AG10803 (cell line): ENCODE measurements at places on chromosomes 4 and X.
A peak's percentile ranks its signal among the peaks of the same experiment; 100 is the strongest.

- no peak for DNase-seq
Measured at GRCh38 chr4:158949099-158949498, 153.8 kb upstream of the RAPGEF2 start.

DNA sequence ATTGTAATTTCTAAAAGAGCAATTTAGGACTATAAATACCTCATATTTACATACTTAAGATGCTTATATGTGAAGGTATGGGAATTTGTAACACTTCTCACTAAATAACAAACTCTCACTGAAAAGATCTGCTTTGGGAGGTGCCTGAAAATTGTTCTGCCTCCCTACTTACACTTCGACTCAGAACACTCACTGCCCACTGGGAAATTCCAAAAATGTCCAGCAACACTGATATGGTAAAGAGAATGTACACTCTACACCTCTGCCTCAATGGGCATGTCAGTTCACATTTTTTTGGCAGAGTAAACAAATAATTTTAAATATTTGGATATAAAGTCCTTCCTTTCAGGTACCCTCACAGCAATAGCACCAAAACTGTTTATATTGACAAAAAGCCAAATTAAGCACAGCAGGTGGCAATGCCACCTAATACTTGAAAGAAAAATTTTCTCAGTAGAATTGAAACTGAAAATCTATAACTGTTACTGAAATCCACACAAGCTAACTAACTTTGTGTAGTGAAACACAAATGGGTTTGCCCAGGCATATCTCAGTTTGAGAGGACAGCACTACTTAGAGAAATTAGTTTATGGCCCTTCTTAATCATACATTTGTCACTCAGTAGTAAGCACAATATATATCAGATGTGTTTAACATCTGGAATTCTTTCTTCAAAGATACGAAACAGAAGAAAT lies 67.1 kb downstream of the PRDM5 start:
- DNase-seq = no peak

- no peak for DNase-seq
Measured at GRCh38 chrX:39817754-39818470, 279.8 kb downstream of the BCOR start.

DNA sequence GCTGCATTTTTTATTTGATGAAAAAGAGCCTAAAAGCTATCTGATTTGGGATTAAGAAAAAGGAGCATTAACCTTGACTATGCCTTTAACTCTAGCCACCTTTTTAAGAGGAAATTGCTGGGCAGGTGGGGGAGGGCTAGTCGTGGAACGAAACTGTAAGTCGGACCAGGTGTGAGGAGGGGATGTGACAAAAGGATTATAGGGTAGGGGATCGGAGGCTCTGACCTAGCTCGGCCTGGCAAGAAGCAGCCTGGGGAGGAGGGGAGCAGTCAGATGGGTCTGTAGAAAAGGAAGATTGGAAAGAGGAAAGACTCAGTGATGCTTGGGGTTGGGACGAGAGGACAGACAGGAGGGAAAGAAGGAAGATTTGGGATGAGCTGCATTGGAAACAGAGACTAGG lies 21.1 kb upstream of the SPCS3 start:
- no peak for DNase-seq

DNA sequence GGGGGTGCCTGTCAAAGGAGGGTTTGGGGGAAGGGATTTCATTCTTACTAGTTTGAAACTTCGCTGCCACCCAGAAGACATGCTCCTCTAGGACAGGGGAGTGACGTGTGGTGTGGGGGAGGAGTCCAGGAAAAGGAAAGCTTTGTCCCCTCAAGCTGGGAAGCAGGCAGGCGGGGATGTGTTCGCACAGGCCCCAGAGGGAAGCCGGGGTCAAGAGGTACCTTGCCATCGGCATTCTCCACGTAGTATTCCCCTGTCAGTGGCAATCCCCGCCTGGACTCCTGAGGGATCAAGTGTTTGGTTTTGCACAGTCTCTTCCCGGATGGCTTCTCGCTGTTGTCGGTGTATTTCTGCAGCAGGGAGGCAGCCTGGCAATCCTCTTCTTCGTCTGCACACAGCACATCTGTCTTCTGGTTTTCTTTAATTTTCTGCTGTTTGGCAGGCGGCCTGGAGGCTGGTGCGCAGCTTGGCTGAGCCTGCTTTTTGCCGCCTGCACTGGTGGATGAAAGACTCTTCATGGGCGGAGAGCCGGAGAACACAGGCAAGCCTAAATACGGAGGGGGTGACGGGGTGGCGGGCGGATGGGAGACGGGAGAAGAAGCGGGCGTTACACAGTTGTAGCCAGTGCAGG lies 35.1 kb downstream of the BCOR start:
- no peak for DNase-seq

- DNase-seq = peak; percentile 74
Measured at GRCh38 chr4:145614233-145614610, 5.0 kb upstream of the MMAA start.

DNA sequence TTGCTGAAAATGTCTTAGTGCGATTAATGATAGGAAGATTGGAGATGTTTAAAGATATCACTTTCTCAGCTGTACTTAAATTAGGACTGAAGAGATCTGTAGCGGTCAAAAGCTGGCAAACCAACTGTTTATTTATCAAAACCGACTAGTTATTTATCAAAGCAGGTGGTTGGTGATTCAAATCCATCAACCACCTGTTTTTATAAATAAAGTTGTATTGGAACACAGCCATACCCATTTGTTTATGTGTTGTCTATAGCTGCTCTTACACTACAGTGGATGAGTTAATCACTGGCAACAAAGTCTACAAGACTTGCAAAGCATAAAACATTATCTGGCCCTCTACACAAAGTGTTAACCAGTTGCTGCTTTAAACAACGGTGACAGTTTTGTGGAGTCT lies 76.8 kb downstream of the IL15 start:
- no peak for DNase-seq

DNA sequence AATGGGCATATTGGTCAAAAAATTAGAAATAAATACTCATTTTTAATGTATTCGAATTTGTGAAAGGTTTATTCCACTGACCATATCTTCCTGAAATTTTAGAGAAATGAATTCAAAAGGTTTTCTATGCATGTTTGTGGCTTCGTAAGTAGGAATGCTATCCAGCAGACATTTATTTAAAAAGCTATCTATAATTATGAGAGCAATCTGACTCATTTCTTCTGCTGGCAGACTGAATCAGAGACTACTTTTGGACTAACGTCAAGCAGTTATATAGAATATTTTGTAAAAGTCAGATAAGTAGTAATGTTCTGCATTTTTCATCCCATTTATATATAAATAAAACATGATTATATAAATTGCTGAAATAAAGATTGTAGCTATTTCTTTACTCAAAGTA lies 125.0 kb downstream of the SPCS3 start:
- DNase-seq = peak; percentile 72

DNA sequence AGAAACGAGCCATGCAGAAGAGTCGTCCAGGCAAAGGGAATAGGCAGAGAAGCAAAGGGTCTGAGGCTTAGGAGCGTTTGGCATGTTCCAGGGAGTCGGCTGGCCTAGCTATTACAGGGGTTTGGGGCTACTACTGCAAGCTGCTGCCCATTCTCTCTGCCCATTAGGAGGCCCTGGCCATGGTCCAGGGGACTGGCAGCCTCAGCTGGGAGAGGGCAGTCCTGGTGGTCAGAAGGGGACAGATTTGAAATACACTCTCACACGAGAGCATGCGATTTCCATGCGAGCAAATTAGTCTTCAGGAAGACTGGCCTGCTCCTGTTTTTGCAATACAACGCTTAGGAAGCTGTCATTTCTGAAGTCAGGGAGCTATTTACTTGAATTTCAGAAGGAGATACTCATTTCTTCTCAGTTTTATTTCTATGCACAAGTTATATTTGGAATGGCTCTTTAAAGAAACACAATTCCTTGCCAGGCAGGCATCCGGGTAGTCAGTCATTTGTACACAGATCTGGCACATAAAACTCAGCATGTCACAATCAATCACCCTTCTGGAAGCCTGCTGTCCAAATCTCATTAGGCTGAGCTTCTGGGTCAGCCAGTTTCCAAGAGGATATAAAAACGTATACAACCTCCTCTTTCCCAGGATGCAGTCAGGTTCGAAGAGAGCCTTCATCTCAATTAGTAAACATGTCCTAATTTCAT lies 27.0 kb downstream of the PROM1 start:
- no peak for DNase-seq

- DNase-seq = no peak
Measured at GRCh38 chrX:15714529-15714928, 23.5 kb upstream of the CA5B start.

- DNase-seq = no peak
Measured at GRCh38 chr4:85805891-85806290, 330.9 kb downstream of the ARHGAP24 start.

DNA sequence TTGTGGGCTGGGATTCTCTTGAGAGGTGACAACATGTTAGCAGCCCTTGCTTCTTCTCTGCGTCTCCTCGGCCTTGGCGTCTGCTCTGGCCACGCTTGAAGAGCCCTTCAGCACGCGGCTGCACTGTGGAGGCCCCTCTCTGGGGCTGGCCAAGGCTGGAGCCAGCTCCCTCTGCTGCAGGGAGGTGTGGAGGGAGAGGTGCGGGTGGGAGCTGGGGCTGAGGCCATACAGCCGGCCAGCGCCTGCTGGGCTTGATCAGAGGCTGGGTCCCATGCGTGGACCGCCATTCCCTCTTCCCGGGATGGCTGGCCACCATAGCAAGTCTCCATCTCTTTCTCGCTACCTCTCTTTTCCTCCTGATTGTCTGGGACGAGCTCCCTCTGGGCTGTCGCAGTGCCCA lies 539.0 kb downstream of the PCDH7 start:
- no peak for DNase-seq

GRCh38 chr4:38387819-38388218 lies 276.2 kb upstream of the KLF3 start:
- no peak for DNase-seq

GRCh38 chrX:97326456-97326855 lies 442.7 kb downstream of the RPA4 start:
- DNase-seq = no peak

- no peak for DNase-seq
Measured at GRCh38 chrX:103275947-103276567, 493 bp downstream of the TCEAL5 start.

DNA sequence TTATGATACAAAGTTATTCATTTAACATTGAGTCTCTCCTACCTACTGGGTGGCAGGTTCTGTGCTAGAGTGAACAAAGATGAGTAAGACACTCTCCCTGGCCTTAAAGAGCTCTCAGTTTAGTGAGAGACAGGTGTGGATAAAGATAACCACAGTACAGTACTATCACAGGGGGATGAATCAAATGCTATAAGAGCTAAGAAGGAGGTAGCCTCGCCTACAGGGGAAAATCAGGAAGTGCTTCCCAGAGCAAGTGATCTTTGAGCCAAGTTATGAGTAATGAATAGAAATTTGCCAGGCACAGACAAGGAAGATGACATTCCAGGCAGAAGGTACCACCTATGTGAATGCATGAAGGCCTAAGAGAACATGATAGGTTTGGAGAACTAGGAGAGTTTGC lies 3.4 kb upstream of the IGBP1 start:
- DNase-seq = peak; percentile 1

DNA sequence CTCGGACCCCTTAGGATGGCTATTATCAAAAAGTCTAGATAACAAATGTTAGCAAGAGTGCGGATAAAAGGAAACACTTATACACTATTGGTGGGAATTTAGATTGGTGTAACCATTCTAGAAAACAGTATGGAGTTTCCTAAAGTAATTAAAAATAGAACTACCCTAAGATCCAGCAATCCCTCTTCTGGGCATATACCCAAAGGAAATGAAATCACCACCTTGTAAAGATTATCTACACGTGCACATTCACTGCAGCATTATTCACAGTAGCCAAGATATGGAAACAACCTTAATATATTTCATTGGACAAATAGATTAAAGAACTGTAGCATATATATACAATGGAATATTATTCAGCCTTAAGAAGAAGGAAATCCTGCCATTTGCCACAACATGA lies 462.4 kb downstream of the IQCM start:
- no peak for DNase-seq

- DNase-seq = no peak
Measured at GRCh38 chr4:114494246-114494803, 104.3 kb upstream of the UGT8 start.

- no peak for DNase-seq
Measured at GRCh38 chrX:57647020-57647419, 33.0 kb downstream of the NLRP2B start.

DNA sequence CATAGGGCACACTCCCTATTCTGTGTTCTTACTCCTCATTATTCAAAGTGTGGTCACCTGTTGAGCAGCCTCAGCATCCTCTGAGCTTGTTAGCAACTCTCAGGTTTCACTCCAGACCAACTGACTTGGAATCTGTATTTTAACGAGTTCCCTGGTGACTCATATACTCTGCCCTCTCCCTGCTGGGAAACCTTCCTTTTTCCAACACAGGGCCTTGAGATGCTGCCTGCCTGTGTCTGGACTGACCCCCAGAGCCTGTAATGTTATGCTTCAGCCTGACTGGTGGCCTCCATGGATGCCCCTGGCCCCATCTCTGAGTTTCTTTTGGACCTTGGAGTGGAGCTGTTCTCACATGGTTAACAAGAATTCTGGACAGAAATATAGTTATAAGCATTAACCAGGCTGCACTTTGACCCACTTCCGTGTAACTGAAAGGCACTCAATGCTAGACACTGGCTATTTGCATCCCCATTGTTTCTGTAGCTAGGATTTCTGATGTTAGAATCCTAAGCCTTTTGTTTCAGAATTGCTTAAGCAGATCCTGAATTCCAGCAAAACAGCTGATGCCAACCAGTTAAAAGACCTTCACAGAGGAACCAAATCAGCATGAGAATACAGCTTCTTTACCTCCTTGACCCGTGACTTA lies 262.6 kb downstream of the STIM2 start:
- DNase-seq = no peak

DNA sequence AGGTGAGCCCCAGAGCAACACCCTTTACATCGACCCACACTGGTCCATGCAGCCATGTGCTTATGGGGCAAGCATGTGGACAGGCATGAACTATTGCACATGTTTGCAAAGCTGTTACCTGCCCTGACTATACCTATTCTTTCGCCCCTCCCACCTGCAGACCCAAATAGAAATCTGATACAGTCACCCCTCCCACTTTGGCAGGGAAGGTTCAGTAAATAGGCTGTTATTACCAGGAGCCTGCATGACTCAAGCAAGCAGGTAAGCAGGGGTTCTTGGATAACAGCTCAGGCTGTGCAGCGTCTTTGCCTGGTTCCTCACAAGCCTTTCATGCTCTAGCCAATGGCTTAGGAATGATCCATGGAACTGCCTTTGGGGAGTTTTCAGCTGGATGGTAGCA lies 122.7 kb upstream of the DIPK2B start:
- no peak for DNase-seq

- DNase-seq = no peak
Measured at GRCh38 chrX:20116577-20117240, at the start of gene MAP7D2. MAP7D2 (minus strand) TSS chrX:20116907; CDS start chrX:20116879, 28 bp downstream.

- DNase-seq = no peak
Measured at GRCh38 chr4:7055990-7056325, 11.9 kb downstream of the GRPEL1 start.

- no peak for DNase-seq
Measured at GRCh38 chrX:13797512-13797911, 19.4 kb downstream of the GPM6B start.

DNA sequence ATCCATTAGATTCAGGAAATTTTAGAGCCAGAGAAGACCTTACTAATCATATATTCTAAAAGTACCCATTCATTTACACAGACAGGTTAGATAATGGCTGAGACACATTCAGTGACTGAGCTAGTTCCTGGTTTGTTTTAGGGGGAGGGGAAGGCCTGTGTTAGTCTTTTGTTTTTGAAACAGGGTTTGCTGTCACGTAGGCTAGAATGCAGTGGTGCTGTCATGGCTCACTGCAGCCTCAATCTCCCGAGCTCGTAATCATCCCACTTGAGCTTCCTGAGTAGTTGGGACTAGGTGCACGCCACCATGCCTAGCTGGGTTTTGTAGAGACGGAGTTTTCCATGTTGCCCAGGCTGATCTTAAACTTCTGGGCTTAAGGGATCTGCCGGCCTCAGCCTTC lies 10.1 kb downstream of the RBPJ start:
- DNase-seq = no peak
